ENCODE measurements at places on chromosomes 3 and 15. TPM values are rescaled to one million over a fixed set of nuclear protein-coding genes. Genes with fewer than 3 reads are reported as not detected.

- no peak for ATAC-seq
Observed at GRCh38 chr3:67015702-67016484, 17.8 kb downstream of the KBTBD8 start.

- no peak for ATAC-seq
Observed at GRCh38 chr3:149280671-149281349, 52.6 kb downstream of the TM4SF18 start.

DNA sequence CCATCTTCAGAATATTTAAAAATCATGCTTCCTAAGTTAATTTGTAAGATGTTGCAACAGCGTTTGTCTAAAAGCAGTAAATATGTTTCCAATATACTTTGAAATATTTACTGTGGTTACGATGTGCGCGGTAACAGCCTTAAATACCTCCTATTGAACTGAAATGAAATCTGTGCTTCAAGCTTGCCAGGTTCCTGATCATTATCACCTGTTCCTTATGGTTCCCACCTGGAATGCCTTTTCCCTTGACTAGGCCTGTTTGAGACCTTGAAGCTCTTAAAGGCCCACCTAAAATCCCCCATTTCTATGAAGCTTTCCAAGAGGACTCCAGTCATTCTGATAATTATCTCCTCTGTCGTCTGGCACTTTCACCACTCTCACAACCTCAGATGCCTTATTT is 146.7 kb downstream of the NAALADL2 start:
- no peak for ATAC-seq

DNA sequence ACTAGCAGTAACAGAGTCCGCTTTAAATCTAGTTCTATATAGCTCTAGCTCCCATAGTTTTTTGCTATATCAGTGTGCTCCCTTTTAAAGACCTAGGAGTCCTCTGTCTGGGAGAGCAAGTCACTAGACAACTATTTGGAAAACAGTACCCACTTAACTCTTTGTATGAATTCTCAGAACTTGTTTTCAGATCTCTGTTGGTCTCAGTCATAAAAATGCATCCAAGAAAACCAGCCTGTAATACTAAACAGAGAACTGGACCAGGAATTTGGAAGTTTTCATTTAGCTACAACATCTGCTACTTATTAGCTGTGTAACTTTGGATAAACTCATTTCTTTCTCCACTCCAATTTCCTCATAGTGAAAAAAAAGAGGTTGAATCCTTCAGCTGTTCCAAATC is 56.9 kb upstream of the C3orf49 start:
- no peak for ATAC-seq

- no peak for ATAC-seq
Observed at GRCh38 chr15:27902680-27903385, 196.3 kb downstream of the OCA2 start.

DNA sequence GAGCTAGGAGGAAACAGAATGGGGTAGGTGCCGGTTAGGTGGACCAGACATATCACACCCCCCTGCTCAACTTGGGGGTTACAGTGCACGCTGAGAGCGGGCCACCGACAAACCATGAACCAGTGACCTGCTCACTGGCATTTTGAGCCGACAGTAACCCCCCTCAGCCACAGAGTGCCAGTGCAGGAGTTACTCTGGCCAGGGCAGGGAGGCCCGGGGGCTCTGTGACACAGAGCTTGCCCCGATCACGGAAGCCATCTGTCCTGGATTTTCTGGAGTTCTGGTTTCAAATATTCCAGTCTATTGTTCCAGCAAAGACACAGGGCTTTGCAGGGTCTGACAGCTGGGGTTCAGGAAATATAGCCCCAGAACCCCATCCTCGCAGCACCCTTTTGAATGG is 225.2 kb downstream of the VPS13C start:
- ATAC-seq = no peak

GRCh38 chr3:128349963-128350599 is 116.6 kb downstream of the DNAJB8 start:
- no peak for ATAC-seq

DNA sequence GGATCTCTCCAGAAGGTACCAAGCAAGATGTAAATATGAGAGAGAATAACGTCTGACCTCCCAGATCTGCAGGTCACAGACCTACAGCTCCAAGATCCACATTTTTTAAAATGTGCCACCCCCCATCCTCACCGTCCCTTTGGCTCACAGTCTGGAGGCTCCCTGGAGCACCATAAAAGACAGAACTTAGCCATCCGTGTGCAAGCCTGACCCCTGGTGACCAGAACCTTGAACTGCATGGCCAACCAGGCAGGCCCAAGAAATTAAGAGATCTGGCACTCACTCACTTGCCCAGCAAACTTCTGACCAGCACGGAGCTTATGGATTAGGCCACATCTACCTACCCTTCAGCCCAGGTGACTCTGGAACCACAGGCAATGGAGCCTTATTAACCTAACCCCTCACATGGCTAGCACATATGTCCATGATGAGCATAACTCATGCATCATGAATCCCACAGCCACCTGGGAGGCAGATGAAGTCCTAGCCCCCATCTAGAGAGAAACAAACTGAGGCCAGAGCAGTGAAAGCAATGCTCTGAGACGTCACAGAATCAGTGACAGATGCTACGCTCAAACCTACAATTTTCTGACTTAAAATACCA is 275.3 kb downstream of the UACA start:
- ATAC-seq = peak; percentile 31

DNA sequence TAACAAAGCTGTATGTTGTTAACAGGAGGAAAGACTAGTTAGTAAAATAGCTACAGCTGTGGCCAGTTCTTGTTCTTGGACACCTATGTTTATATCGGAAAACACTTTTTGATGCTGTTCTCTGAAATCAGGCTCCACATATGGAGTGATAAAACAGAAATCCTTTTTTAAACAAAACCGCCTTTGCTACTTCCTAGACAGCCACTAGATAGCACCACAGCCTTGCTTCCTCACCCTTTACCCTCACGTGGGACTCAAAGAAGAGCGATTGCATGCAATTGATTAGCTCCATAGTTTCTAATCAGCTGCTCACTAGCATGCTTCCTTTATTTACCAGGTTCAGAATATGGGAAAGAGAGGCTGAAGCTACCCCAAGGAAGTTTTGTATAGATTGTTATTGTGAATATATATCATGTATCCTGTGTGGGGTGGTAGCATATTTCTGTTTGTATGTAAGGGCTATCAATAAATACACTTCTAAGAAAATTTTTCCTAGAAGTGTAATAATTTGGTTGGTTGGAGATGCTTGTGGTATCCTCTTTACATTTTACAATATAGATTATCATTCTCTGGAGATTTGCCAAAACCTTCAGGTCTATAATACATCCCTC is 4.3 kb upstream of the MTFMT start:
- ATAC-seq = peak; percentile 28

GRCh38 chr3:177800561-177800960 is 603.3 kb upstream of the TBL1XR1 start:
- no peak for ATAC-seq

DNA sequence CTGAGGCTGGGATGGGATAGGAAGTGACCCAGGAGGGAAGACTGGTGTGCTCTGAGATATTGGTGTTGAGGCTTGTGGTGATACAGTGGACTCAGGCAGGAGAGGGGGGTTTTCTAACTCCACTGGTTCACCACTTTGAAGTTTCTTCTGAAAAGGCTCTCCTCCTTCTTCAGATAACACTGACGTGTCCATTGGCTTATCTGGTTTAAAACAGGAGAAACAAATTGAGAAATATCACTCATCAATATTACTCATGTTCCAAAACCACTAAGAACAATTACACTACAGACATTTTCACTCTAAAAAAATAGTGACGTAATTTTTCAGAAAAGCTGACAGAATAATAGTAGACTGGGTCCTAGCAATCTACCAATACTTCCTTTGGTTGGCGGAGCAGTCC is 23.1 kb downstream of the TP53BP1 start:
- no peak for ATAC-seq

DNA sequence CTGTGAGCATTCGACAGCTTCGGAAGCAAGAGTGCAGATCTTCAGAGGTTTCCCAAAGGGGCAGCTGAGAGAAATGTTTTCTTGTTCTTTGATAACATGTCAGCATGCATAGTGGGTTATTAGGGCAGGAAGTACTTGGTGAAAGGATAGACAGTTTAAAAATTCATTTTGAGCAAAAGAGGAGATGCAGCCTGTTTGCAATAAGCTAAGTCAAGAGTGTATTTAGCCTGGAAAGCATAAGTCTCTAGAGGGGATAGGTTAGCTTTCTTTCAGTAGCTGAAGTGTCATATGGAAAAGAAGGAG is 7.4 kb downstream of the SLC6A11 start:
- no peak for ATAC-seq

- peak; percentile 36 for ATAC-seq
Observed at GRCh38 chr3:157064402-157064801, 95.5 kb downstream of the CCNL1 start.

DNA sequence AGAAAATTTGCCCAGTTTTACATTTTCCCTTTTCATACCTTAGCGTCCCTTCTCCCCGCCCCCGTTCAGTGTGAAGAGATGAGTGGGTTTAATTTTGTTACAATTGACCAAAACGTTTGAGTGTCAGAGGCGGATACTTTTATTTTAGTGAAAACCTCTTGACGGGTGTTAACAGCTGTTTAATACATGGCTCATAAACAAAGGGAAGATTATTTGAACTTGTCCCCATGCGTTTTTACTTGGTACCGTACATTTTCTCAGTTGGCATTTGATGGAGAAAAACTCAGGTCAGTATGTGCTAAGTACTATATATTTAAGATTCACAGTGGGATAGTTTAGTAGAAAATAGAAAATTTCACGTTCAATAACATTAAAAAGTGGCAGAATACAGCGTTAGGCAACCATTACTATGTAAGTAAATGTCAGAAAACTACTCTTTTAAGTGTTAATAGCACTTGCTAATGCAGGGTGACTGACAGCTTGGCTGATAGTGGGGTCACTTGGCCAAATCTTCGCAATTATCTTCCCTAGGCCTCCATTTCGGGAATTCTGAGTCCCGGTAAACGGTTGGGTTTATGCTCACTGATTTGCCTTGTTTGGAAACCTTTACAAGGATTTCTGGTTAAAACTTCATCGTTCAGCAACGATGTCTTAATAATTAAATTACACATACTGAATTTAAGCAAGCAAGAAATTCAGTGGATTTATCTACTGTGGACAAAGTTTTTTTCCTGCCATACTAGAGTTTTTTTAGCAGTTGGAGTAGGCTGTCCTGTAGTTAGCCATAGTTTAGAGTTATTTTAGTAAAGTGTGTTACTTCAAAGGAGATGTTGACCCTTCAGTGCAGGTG is 4.8 kb downstream of the CHD2 start:
- ATAC-seq = no peak

DNA sequence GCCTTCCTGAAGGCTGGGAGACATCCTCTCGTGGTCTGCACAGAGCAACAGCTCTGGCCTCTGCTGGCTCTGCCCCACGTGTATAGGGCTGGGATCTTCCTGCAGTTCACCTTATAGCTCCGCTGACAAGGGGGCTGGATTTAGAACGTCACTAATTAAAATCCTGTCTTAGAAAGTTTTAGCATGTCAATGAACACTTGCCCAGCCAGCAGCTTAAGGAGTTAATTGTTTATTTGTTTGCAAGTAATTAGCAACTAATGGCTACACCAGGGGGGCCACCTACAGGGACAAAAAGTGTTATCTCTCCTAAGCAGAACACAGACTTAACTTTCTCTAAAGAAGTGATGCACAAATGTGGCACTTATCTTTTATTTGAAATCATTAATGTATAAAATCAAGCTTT is at the start of gene HESX1:
TSS of gene HESX1 (minus strand) at position 84 of the 403 bp plus-strand sequence. CDS start at position 24, 60 bp downstream.
- no peak for ATAC-seq

GRCh38 chr3:72224804-72225509 is 440.0 kb upstream of the PROK2 start:
- no peak for ATAC-seq

DNA sequence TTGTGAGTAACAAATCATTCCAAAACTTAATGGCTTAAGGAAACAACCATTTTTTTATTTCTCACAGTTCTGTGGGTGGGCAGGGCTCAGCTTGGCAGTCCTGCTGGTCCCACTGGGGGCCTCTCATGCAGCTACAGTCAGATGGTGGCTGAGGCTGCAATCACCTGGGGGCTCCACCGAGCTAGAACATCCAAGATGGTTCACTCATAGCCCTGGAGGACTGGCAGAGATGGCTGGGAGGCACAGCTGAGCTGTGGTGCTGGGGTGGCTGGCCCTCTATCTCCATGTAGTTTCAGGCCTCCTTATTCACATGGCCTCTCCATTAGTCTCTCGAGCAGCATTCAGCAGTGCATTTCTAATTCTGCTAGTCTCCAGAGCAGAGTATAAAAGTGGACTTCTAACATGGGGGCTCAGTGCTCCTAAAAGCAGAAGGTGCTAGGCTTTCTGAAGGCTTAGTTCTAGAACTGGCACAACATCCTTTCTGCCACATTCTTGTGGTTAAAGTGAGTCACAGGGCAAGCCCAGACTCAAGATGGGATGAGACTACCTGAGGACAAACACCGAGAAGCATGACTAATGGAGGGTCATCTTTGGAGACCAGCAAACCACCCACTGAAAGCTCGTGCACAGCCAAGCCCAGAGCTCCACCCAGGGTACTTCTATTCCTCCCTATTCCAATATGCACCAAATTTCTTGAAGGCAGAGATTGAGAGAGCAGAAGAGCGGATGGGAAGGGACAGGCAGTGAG is 6.3 kb downstream of the CAV3 start:
- no peak for ATAC-seq

DNA sequence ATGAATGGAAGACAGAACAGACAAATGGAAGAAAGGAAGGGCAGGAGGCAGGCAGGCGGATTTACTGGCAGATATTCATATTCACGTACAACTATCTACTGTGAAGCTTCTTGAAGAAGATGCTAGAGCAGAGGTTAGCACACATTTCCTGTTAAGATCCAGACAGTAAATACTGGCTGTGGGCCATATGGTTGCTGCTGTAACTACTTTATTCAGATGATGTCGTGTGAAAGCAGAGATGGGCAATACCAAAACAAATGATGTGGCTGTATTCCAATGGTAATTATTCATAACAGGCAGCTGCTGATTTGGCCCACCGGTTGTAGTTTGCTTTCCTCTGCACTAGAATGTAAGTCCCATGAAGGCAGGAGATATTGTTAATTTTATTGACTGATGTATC is 115.7 kb upstream of the PRTG start:
- no peak for ATAC-seq

DNA sequence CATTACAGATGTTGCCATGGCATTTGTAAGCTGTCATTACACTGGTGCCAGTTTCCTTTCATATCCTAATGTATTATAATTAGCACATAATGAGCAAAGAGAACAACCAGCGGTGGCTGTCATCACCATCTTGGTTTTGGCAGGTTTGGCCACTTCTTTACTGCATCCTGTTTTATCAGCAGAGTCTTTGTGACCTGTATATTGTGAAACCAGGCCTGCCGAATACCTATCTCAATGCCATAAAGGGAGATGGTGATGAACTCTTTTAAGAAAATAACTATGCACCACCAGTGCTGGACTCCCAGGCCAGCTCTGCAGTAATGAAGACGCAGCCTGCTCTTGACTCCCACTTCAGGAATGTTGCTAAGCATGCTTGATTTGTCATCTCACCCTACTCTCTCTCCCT is 458.1 kb upstream of the NR2F2 start:
- no peak for ATAC-seq

GRCh38 chr3:175102161-175102560 is 243.0 kb downstream of the NAALADL2 start:
- ATAC-seq = no peak

Gene PCLAF
- not detected for total RNA-seq

Gene C2CD4B
- 2.7 TPM for total RNA-seq

Gene ACAD9
- 44.0 TPM for total RNA-seq

Gene CLEC3B
- 127 TPM for total RNA-seq

Gene FAN1
- total RNA-seq = 23.0 TPM

Gene CD276
- 34.7 TPM for total RNA-seq

Gene STRA6
- total RNA-seq = not detected

Gene RPP14
- 14.1 TPM for total RNA-seq

Gene ITIH1
- not detected for total RNA-seq

Gene NPTN
- 335 TPM for total RNA-seq

Gene EIF3J
- 57.0 TPM for total RNA-seq

Gene ATP10A
- total RNA-seq = 41.8 TPM

Gene IFT57
- total RNA-seq = 58.2 TPM

Gene PLA2G4D
- total RNA-seq = not detected

Data from gastroesophageal sphincter (tissue), 4 donors.